Stimulated activated CD8-positive, alpha-beta memory T cell treated with anti-CD3 and anti-CD28 coated beads, Interleukin-15, amount 100 ng/mL, for 24 hours (primary cell): ENCODE measurements at places on chromosomes 6 and 20.

DNA sequence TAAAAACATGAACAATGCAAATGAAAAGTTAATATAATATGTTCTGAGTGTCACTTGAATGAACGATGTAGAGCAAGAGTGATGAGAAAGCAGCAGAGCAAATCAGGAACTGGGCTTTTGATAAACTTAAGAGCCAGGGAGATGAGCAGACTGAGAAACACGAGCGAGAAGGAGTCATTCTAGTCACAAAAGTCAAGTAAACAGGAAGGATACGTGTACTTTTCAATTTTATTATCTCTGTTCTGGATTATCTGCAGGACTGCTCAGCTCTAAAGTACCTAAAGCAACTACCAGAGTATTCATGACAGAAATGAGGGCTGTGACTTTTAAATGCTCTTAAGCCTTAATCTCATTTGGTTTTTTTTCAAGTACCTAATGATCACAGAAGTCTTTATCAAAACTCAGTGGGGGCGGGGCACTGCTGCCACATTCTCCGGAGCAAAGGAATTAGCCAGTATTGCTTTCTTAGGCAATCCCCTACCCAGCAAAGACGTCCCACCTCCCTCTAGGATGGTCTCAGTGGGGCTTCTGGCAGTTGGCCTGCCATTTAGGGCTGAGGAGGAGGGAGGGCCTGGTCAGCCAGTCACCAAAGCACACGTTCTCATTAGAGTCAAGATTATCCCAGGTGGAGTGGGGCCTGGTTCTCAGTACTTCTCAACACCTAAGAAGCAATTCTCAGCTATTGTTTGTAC lies 8.6 kb downstream of the MAN1A1 start:
- no peak for DNase-seq

- DNase-seq: no peak
These were observed 117.9 kb downstream of the CDH4 start for GRCh38 chr20:61369731-61370520.

- no peak for DNase-seq
These were observed 5.3 kb upstream of the AIF1 start for GRCh38 chr6:31609519-31610406.

DNA sequence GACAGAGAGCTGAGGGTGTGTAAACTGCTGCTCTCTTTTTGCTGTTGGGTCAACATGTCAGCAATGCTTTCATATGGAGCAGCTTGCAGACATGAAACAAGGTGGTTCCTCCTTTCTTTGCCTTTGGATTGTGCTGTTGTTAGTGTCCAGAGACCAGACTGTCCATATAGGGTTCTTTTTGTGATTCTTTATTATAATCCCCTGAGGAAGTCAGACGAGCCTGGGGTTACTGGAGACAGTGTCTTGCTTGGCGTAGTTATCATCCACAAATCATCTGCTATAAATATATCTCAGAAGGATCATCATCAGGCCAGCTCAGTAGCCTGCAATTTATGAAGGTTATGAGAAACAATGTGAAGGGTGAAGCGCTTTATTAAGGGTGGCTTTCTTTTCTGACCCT lies 2.3 kb upstream of the ADGRB3 start:
- DNase-seq: no peak

DNA sequence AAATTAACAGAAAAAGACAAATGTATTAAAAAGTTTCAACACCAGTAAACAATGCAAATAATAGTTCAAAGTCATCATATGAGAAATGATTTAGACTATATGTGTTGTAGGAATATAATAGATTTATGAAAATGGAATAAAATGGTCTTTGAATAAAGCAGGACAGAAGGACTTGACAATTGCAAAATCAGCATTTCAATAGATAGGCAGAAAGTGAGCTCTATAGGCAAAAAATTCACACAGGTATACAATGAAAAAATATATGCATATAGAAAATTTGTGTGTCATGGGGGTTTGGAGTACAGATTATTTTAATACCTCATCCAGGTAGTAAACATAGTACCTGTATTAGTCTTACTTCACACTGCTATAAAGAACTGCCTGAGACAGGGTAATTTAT lies 571.1 kb upstream of the EYS start:
- DNase-seq: no peak

GRCh38 chr6:85185977-85186376 lies 263.9 kb upstream of the NT5E start:
- DNase-seq: no peak

- DNase-seq: no peak
These were observed 56.6 kb upstream of the TRAF3IP2 start for GRCh38 chr6:111662072-111662793.

- no peak for DNase-seq
These were observed 22.5 kb downstream of the THBS2 start for GRCh38 chr6:169230946-169231789.

GRCh38 chr6:39200498-39201020 lies 28.7 kb downstream of the KCNK5 start:
- no peak for DNase-seq

DNA sequence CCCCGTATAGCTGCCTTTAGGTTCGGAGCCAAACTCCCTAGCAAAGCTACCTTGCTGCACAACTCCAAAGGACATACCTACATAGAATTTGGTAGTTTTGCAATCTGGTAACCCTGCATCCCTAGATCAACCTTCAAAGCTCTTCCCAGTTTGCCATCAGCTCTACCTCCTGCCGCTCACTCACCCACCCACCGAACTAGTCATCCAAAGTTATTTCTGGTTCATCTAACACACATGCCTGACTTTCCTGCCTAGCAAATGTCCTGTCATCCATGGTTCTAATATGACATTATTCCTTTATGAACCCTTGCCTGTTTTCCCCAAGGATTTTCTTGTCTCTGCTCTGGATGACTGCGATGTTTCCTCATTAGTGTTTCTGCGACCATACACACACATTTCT lies 21.6 kb downstream of the SPAG4 start:
- no peak for DNase-seq

DNA sequence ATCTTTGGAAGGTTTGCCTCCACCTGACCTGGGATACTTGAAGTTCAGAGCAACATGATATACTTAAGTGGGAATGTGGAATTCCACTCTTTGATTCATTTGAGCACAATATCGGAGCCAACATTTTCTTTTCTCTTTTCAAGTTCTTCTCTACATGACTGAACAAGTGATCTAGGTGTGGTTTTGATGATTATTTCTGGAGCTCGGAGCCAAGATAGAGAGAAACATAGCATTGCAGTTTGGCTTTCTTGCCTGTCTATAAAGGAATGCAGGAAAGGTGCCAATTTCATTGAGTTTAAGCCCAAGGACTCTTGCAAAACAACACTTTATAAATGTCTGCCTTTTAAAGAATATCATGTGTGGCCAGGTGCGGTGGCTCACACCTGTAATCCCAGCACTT lies 124.2 kb upstream of the FAM83B start:
- DNase-seq: no peak

DNA sequence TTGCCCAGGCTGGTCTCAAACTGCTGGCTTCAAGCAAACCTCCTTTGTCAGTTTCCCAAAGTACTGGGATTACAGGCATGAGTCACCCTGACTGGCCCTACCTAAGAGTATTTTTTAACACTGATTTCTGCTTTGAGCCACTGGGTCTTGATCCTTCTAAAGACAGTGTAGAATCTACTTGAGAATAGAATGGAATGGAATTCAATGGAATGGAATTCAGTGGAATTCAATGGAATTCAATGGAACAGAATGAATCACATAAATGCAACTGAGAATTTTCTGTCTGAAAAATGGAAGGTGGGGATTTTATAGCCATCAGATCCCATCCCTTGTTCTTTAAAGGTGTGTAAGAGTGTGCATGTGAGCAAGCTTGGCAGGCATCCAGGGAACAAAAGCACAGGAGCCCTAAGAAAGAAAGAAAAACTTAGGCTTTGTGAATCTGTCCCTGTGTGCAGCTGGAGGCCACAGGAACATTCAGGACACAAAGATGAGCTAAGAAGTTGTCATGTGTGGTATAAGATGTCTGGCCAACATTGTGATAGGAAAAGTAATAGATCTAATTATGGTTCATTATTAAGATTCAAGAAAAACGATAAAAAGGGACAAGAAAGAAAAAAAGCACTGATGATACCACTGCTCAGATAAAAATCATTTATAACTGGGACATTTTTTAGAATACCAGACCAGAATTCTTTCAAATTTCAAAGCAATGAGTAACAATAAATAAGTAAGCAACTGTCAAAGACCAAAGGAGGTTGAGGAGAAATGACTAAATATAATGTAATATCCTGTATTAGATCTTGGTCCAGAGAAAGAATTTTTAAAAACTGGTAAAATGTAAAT lies 681.0 kb upstream of the GJE1 start:
- DNase-seq: no peak

DNA sequence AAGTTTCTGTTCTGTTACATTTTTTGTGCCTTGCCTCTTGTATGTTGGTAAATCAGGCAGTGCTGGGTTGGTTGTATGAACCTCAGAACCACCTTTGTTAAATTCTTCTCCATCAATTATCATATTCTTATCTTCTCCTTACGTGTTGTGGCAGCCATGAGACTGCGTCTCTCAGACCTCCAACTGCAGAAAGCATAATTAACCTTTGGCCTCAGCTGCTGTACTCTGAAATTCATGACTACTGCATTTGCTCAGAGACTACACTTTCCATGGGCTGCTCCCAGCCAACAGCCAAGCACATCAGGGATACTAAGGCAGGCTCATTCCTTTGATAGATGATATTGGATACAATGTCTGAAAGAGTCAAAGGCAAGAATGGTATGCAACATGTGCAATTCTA lies 15.1 kb upstream of the SNX3 start:
- no peak for DNase-seq

DNA sequence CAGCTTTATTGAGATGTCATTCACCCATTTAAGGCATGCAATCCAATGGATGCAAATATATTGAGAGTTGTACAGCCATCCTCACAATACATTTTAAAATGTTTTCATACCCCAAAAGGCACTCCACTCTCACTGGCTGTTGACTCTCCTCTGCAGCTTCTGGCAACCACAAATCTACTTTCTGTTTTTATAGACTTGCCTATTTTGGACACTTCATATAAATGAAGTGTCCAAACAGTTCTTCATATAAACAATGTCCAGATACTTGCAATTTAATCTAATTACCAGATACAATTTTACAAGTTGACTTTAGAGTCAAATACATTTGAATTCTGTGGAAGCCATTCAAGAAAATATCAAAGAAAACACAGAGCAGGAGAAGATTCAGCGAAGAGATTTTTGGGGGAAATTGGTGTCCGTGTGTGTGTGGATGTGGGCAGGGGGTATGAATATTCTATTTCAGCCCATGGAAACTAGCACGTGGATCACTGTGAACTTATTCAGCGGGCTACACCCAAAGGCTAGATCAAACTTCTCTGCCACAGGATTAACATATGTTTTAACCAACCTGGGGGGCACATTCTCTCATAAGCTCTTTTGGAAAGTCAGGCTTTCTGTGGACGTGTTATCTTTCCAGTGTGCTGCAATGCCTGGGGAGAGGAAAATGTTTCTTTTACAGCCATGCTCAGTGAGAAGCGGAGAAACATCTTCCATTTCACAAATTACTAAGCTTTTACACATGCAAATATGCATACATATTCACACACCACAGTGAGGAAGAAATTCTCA lies 73.9 kb downstream of the PLG start:
- DNase-seq: no peak

- DNase-seq: no peak
These were observed 46.2 kb downstream of the GJA10 start for GRCh38 chr6:89940225-89941027.

- no peak for DNase-seq
These were observed 104.6 kb upstream of the EXOC2 start for GRCh38 chr6:797479-798077.

DNA sequence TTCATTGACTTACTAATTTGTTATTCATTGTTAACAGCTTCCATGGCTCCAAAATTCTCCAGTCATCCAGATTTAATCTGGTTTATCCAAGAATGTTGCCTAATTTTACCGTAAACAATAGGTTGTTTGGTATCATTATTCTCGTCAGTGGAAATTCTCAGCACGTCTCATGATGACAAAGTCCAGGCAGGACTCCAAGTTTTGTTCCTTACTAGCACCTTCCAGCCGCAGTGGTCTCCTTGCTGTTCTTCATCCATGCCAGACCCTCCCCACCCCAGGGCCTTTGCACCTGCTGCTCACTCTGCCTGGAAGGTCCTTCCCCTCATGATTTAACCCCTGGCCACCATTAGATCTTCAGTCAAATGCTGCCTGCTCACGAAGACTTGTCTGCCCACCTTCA lies 48.1 kb upstream of the NAA20 start:
- DNase-seq: no peak

GRCh38 chr6:20712011-20712410 lies 177.8 kb downstream of the CDKAL1 start:
- no peak for DNase-seq

DNA sequence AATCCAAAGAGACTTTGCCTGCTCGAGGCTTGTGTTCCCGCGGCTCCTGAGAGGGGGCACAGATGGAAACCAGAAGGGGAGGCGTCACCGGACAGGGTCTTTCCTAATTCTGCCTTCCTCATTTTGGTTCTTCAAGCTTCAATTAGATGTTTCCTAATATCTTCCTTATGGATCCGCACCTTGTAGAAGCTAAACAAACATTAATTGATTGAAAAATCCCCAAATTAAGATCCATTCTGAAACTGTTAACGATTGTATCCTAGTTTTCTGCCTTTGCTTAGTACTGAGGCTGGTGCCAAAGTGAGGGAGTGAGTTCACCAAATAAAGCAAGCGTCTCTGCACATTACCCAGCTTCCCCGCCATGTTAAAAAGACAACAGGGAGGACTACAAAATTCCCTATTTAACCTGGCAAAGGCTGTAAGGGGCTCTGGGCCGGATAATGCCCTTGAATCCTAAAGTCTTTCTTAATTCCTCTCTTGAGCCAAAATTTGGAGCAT lies 123.2 kb downstream of the GPX5 start:
- DNase-seq: no peak

- no peak for DNase-seq
These were observed 144.3 kb upstream of the SPACA1 start for GRCh38 chr6:87903323-87903722.

- DNase-seq: no peak
These were observed 41.9 kb upstream of the NOL4L start for GRCh38 chr20:32626859-32627636.

- no peak for DNase-seq
These were observed 19.6 kb upstream of the RREB1 start for GRCh38 chr6:7088076-7088742.

DNA sequence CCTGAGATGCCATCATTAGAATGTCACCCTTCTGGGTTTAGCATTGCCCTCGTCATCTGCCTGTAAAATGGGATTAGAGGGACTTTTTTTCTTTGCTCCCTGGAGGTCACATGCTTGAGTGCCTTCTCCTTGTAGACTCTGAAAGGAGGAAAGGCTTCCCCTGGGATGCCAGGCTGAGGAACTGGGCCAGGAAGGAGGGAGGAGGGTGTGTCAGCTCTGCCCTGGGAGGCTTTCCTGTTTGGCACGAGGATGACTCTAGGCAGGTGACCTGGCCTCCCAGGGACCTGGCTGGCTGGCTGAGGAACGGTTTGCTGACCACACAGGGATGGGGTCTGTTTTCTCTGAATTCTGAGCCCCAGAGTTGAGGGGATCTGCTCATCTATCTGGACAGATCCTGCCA lies 137.9 kb upstream of the RNF24 start:
- no peak for DNase-seq
